HCT116 (cell line): ENCODE measurements at places on chromosomes 7 and 10. TPM values are rescaled to one million over a fixed set of nuclear protein-coding genes. Genes with fewer than 3 reads are reported as not detected.
A peak's percentile ranks its signal among the peaks of the same experiment; 100 is the strongest.

Gene EVX1
- 0.25 TPM for total RNA-seq

Gene ZNF365
- total RNA-seq: 1.8 TPM

Gene CTAGE8
- 6.1 TPM for total RNA-seq

Gene ZNF488
- 3.9 TPM for total RNA-seq

Gene OR6V1
- total RNA-seq: not detected

Gene CEP55
- 63.7 TPM for total RNA-seq

Gene DIP2C
- total RNA-seq: 15.4 TPM

- DNase-seq: no peak
Observed at GRCh38 chr10:86068231-86069054, 298.2 kb downstream of the GRID1 start.

DNA sequence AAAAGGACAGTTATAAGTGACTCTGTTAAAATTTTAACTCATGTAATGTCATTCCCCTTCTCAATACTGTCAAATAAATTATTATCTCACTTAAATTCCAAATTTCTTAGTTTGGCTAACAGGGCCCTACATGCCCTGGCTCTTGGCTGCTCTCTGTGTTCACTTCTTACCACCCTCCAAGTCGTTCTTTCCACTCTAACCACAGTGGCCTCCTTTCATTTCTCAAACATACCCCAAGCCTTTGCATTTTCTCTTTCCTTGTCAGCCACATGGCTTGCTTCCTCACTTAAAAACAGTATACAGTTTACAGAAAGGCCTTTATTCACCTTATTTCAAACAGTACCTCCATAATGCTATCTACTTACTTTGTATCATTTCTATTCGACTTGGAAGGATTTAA is 737.1 kb upstream of the ZWINT start:
- no peak for DNase-seq

DNA sequence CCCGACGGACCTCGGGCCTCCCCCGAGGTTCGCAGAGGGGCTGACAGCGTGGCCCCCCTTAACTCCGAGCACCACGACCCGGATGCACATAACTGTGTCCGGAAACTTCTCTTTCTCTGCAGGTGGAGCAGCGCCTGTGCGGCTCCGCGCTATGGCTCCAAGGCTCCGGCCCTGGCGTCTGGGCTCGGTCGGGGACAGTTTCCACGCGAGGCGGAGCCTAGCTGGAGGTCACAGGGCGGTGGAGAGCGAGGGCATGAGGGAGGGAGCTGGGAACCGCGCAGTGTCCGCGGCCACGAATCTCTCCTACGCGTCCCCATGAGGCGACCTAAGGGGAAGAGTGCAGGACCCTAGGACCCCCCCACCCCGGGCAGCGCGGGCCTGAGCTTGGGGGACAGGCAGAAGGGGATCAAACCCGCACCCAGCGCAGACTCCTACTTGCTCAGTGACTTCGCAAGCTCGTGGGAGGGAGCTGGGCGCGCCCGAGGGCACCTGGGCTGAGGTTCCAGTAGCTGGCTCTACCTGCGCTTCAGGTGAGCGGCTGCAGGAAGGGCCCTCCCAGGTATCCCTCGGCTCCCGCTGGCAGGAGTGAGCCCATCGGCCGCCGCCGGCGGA is 8.6 kb upstream of the MNX1 start:
- no peak for DNase-seq

DNA sequence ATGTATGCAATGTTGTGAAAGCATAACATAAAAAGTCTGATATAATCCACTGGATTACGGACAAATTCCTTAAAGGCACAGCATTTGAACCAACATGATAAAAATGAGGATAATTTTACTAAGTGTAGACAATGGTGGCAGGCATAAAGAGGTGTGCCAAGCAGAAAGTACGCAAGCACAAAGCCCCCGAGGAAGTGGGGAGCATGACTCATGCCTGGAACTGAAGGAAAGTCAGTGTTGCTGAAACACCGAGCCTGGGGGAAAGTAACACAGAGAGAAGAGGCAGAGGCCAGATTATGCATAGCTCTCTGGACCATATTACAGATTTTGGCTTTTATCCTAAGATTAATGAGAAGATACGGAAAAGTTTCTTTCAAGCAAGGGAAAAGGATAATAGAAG is 490.0 kb upstream of the PHF14 start:
- DNase-seq: no peak

- no peak for DNase-seq
Observed at GRCh38 chr10:7218968-7219367, 191.9 kb downstream of the SFMBT2 start.

DNA sequence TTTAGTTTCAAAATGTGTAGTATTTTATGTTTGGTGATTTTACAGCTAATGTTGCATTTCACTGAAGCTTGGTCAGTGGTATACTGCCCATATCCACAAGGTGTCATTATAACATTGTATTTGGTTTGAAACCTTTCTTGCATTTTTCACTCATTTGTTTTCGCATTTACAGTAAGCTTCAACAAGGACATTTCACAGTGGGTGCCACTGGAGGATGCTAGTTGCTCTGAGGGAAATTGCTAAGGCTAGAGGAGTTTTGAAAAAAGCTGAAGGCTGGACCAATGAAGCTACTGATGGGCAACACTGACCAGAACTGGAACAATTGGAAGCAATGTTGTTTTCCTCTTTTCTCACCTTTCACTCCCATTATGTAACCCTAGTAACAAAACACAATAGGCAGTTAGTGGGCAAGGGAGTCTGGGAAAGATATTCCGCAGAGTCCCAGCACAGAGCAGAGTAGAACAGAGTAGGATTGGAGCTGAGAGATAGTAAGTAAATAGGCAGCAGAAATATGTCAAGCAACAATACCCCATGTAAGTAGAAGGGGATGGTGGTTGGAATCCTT is 23.6 kb upstream of the SRI start:
- peak; percentile 60 for DNase-seq

DNA sequence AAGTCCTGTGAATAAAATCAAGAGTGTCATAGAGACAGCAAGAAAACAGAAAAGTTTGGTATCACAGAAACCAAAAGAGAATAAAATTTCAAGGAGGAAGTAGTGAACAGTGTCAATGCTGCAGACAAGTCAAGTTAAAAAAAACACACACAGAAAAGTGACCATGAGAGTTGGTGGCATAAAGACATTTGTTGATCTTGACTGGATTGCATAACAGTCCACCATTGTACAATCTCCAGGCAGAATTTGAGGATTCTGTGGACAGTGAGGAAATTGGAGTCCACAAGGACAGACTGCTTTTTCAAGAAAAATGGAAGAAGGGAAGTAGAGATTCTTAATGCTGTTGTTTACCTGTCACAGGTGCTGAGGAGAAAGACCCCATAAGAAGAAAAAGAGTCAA is 412.5 kb downstream of the PLXDC2 start:
- no peak for DNase-seq

- DNase-seq: no peak
Observed at GRCh38 chr7:91233212-91233611, 31.0 kb upstream of the FZD1 start.

GRCh38 chr10:18406136-18406535 is 245.3 kb downstream of the NSUN6 start:
- peak; percentile 2 for DNase-seq

- no peak for DNase-seq
Observed at GRCh38 chr7:27241189-27242056, 1.2 kb upstream of the EVX1 start.

GRCh38 chr10:61130366-61130765 is 186.4 kb upstream of the RHOBTB1 start:
- DNase-seq: no peak

- no peak for DNase-seq
Observed at GRCh38 chr10:78570633-78571235, 498.0 kb upstream of the ZMIZ1 start.

- no peak for DNase-seq
Observed at GRCh38 chr10:117413928-117414618, 38.8 kb upstream of the PDZD8 start.

DNA sequence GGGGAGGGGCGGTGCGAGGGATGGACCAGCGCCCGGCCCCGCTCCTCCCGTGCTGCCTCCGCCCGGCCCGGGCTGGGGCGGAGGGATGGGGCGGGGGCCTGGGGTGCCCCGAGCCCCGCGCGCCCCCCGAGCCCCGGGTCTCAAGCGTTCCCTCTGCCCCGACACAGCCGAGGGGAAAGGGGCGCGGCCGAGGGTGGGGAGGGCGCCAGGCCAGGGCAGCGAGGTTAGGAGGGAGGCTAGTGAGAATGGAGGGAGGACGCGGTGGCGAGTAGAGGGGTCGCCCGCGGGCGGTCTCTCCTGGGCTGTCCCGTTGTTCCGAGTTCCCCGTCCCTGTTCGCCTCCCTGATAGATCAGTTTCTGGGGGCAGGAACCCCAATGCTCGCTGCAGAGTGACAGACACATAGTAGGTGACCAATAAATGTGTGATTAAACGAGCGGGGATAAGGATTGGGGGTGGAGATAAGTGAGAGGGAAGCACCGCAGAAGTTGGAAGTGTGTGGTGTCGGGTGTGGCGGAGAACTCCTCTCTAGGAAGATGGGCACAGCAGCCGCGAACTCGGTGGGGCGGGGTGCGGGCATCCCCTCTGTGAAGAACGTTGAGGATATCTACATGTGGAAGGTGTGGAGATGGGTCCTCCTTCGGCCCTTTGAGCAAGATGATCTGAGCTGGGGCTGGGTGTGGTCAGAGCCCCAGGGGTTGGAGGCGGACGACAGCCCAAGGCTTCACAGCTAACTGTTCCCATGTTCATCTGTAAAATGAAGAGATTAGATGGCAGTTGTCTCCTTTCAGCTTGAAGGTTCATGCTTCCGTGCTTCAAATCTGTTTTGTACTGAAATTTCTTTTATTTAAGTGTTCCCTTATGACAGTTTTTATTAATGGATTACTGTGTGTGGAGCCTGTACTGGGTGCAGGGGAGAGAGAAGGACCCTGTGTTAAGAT is 580 bp downstream of the ZNF775 start:
- no peak for DNase-seq

GRCh38 chr7:46600340-46600739 is 679.3 kb upstream of the IGFBP3 start:
- no peak for DNase-seq
